Activated CD4-positive, alpha-beta T cell treated with anti-CD3 and anti-CD28 coated beads, Interleukin-10, Interleukin-2, amounts not matched to agents 100 ng/mL and 50 ng/mL, durations not matched to agents 16 hours and 8 hours (primary cell): ENCODE measurements at places on chromosomes 3 and 15.

DNA sequence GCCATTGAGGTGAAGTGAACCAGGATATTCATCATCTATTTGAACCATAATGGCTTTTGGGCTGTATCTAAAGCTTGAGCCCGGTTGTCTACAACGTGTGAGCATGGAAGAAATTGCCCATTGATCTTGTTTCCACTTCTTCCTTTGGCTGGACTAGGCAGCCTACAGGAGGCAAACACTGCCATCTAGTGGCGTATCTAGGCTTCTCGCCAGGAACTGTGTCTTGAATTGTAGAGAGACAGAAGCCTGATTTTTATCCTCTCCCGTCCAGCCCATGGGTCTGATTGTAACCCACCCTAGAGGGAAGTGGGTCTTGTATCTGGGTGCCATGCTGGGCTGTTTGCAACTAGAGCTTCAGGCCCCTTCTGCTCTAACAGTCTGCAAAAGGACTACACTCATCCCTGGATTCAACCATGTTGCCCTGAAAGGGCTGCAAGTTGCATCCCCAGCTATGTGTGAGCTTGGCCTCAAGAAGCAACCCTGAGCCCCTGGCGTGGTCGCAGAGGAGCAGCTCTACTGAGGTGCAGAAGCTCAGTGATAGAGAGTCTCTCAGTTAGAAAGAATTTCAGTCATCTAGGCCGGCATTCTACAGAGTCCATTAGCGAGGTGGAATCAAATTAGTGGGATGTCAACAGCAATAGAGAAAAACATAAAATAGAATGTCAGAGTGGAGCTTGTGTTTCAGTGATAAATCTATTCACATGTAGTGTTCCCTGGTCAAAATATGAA is 170.2 kb upstream of the UMPS start:
- peak; percentile 67 for DNase-seq

DNA sequence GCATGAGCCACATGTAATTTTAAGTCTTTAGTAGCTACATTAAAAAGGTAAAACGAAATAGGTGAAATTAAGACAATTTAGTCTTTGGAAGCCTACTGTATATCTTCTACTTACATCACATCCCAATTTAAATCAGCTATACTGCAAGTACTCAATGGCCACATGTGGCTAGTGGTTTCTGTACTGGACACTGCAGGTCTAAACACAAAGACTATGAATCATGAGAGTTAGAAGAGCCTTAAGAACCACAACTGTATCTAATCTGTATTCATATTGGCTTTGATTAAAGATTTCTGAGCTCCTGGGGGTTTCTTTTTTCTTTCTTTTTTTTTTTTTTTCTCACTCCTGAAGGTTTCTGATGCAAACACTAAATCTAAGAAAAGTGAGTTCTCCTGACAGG is 2.3 kb upstream of the EIF1B start:
- DNase-seq = no peak

- DNase-seq = peak; percentile 83
Observed at GRCh38 chr3:190618330-190619030, 104.6 kb downstream of the IL1RAP start.

GRCh38 chr3:182621435-182622240 is 171.7 kb upstream of the ATP11B start:
- no peak for DNase-seq

DNA sequence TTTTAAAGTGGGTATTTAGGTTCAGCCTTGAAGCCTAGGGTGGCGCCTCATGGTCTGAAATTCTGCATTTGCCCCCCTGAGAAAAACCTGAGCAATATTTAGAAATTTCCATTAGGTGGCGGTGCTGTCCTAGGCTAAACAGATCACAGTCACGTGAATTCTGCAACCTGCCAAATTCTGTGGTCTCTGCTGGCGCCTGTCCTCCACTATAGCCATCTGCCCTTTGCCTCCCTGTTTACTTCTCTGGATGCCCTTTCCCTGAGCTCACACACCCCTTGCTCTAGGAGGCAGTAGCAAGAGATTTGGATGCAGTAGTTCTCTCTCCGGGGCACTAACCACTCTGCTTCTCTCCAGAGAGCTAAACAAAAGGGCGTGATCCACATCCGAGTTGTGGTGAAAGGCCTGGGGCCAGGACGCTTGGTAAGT is 9.1 kb downstream of the MRPS11 start:
- peak; percentile 42 for DNase-seq

DNA sequence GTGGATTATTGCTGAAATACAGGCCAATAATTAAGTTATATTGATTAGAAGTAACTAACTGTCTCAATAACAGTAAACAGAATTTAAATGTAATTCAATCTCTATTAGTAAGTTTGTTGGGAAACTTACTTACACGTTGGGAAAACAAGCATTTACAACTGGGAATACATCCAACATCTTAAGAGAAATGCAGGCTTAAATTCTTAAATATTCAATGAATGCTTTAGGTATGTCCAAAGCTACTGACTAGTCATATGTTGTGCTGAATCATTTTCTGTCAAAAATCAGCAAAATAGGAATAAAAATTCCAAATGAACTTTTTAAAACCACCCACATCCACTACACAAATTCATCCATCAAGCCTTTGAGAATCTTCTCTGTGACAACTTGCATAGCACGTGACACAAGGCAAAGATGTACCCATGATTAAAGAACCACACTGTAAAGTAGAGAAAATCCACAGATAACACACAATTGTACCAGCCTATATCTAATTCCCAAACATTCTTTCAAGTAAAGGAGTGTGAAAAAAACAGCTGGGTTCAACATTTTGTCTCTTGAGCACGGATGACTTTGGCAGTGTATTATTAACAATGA is 60.0 kb downstream of the NMNAT3 start:
- no peak for DNase-seq

- DNase-seq = no peak
Observed at GRCh38 chr15:48392356-48392755, 61.1 kb downstream of the DUT start.

DNA sequence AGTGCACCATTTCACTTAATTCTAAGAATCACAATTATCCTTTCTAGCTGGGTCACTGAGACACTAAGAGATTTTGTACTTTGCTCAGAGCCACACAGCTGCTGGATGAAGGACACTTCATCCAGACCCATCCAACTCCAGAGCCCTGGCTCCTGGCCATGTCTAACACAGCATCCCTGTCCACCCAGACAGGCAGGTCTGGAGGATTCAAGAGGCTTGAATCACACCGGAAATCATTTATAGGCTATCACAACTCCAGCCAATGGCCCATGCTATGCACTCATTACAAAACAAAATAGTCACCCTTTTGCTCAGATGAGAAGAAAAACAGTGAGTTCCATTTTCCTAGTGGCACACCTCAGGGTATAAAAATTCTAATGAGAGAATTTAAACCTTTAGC is 198.2 kb upstream of the LMCD1 start:
- DNase-seq = no peak

- no peak for DNase-seq
Observed at GRCh38 chr15:101371519-101371918, 76.5 kb upstream of the SNRPA1 start.

DNA sequence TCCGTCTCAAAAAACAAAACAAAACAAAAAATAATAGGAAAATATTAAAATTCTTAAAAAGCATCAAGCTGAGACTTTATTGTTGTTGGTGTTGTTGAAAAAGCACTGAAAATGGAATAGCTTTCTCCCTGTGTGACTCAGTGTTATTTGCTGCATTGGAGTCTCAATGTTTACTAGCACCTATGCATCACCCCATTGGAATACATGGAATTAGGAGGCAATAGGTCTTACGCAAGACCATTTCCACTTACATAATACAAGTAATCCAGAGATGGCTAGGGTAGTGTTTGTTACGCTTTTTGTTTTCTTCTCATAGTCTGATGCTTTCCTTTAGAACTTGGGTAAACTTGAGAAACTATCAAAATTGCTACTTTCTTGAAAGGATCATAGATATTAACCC is 15.2 kb downstream of the GXYLT2 start:
- no peak for DNase-seq

DNA sequence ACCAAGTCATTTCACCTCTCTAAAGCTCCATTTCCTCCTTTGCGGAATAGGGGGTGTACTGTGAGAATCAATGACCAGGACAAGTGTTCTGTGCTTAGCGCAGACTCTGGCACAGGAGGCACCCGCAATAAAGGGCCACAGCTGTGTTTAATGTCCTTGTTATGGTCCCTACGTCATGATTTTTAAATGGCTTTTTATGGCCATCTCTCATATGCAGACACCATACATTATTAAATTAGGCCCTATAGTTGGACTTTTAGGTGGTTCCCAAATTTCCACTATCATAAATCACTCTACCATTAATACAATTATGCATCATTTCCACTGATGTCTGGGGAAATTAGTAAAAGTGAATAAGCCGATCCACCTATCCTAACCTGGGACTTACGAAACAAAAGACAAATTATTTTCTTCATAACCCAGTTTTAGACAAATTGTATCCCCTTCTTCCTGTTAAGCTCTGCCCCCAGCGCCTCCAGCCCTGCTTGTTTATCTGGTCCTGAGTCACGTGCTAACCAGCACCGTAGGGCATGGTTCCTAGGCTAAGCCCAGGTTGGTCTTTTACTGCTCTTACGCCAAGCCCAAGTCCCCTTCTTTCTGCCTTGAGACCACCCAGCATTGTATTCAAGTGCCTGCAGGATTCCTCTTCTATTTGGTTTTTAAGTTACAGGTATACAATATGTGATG is 278.3 kb downstream of the SHQ1 start:
- DNase-seq = no peak

DNA sequence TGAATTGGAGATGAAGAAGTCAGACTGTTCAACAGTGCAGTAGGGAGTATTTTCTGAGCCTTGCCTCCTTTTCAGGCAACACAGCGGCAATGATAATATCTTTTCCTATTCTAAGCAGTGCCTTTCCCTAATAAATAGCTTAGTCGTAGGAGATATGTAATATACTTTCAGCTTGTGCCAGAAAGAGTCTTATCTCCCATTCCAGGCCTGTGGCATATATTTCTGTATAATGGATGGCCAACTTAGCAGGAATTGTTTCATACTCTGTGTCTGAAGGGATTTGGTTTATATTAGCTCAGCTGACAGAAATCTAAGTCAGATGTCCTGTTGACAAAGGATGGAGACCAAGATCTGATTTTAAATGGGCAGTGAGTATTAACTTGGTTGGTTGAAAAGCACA is 397.1 kb downstream of the CACNA2D3 start:
- DNase-seq = no peak

DNA sequence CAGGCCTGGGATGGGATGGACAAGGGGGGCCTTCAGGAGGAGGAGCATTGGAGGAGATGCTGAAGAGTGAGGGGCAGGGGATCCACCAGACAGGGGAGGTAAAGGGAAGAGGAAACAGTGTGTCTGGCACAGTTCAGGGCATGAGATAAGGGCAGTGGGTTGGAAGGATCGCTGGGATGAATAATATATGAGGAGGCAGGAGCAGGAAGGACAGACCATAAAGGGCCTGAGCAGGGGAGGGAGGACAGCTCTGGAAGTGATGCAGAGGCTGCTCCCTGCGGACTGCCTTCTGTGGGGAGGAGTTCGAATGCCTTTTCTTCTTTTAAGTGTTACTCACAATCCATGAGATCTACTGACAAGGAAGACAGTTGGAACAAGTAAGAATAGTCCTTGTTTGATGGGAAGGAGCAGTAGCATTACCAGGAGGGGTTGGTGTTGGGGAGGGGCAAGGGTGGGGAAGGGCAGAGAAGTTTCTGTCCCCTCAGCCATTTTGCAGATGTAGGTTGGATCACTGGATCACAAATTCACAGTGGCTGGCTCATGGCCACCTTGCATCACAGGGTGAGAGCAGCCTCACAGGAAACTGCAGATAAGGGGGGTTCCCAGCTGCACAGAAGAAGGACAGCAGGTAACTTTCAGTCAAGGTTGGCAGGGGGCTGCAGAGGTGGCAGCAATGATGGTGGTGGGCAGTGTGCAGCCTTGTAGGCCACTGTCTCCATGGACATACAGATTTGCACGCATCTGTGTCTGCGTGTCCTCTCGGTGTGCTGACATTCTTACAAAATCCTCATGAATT is 91.9 kb upstream of the SNRPN start:
- no peak for DNase-seq

DNA sequence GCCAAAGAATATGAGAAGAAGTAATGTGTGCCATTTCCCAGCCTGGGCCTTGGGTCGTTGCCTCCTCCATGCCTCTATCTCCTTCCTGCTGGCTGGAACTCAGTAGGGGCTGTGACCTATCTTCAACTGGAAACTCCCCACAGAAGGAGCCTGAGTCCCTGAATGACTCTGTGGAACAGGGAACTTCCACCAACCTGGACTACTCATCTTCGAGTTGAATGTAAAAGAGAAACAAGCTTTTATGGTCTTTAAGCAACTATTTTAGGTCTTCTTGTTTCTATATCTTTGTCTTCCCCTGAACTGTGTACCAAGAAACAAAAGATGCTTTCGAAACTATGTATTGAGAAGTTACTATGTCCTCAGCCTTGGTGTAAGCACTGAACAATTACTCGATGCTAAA is 355.3 kb upstream of the NR2F2 start:
- no peak for DNase-seq

DNA sequence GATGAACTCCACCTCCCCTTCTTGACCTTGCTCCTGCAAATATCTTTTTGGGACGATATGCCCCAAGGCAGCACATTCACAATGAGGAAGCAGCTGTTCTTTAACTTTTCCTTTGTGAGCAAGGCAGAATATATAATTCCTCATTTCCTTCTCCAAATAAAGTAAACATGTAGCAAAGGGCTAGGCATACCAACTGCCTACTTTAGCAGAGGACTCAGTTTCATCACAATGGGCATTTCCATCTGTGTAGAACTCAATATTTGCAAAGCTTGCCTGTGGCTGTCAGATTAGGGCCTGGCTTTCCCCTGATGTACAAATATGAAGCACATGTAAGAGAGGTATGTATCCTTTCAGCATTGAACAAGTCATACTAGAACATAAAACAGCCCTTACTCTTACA is 366.9 kb downstream of the RSL24D1 start:
- DNase-seq = no peak

DNA sequence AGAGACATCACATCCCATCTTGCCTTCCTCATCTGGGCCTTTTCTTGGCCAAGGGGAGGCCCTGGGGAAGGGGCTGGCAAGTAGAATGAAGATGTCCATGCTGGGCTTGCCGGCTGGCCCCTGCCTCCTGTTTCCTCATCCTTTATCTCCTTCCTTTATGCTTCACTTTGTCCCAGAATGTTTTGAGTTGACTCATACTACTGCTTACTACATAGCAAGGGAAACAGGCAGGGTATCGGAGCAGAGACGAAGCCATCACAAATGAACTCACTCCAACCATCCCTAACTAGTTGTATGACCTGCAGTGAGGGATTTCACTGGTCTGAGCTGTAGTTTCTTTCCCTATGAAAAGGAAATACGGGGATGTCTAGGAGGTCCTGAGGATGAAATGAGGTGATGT is 66.0 kb downstream of the CHDH start:
- no peak for DNase-seq

GRCh38 chr3:42751609-42752008 is 21.4 kb downstream of the CCDC13 start:
- DNase-seq = no peak

DNA sequence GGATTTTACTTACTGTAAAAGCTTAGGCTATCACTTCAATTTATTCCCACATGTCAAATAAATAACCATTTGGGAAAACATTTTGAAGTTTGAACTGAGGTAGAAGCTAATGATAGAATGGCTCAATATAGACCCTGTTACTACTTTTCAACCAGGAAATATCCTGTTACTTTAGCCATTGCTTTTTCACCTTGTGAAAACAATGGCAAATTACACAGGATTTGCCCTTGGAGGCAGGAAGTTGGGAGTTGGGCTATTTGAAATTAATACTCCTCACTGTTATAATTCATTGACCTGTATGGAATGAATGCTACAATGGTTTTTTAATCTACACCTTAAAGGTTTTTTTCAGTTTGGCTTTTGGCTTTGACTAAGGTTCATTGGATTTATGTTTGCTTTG is 98.1 kb upstream of the UBE2E2 start:
- no peak for DNase-seq

- no peak for DNase-seq
Observed at GRCh38 chr3:179671747-179672242, 19.0 kb downstream of the USP13 start.
